ENCODE measurements at places on chromosomes 5 and 9.

GRCh38 chr9:103680581-103680980, 413.5 kb upstream of the SMC2 start:
- no peak for DNase-seq

GRCh38 chr5:923281-923873, 30.7 kb downstream of the TRIP13 start:
- peak; percentile 86 for DNase-seq

DNA sequence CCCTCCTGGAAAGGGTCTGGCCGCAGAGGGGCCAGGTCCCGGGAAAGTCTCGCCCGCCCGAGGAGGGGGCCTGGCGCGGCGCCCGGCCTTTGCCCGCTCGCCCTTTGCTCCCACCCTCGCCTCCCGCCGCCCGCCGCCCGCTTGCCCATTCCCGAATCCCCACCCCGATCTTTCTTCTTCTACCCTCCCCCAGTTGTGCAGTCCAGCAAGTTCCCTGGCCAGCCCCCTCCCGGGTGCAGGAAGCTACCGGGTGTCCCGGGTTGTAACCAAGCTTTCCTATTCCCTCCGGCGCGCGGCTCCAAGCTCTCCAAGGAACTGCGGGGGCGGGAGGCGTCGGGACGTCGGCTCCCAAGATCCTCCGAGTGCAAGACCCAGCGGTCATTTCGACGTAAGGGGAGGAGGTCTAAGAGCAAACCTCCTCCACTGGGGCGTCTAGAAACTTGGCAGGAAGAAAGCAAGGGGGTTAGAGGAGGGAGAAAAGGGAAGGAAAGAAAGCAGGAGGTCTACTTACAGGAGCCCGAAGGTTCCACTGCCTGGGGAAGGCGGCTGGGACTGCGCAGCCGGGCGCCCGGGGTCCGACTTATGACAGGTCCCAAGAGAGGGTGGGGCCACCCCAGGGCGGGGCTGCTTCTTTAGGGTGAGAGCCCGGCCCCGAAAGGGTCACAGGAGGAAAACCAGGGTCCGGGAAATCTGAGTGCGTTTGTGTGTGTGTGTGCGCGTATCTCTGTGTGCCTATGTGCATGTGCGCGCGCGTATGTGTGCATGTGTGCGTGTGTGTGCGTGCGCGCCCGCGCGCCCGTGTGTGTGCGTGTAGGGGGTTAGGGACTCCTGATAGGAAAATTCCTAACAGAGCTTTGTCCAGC, at the start of gene PTGR1:
PTGR1 (minus strand) TSS at position 556 of the 863 bp plus-strand sequence. CDS start 2,225 bp downstream, outside the sequence.
- DNase-seq, result peak; percentile 58

DNA sequence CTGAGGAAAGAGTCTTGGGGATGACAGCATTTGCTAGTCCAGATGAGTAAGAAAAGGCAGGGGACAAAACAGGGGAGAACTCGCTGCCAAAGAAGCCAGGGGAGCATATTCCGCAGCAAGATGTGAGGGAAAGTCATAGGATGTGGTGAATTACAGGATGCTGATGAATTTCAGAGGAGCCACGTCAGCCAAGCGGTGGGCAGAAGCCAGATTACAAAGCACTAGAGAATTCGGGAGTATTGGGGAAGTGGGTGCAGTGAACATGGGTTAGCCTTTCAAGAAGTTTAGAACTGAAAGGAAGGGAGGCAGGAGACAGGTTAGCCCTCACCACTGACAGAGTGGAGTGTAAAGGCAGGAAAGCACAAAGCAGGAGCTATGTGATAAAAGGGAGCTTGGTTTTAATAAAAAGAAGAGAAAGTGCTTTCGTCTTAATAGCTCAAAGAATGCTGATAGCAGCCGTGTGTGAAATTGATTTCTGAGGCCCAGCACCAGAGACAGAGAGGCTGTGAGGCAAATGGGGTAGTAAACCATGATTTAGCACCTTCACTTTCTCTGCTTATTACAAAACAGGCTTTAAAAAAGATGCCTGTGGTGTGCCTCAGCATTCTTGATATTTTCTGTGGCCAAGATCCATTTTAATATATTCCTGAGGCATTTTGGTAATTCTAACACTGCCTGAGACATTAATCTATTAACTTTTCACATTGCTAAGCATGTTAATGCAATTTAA, 16.9 kb downstream of the ADAMTSL1 start:
- DNase-seq, result no peak

DNA sequence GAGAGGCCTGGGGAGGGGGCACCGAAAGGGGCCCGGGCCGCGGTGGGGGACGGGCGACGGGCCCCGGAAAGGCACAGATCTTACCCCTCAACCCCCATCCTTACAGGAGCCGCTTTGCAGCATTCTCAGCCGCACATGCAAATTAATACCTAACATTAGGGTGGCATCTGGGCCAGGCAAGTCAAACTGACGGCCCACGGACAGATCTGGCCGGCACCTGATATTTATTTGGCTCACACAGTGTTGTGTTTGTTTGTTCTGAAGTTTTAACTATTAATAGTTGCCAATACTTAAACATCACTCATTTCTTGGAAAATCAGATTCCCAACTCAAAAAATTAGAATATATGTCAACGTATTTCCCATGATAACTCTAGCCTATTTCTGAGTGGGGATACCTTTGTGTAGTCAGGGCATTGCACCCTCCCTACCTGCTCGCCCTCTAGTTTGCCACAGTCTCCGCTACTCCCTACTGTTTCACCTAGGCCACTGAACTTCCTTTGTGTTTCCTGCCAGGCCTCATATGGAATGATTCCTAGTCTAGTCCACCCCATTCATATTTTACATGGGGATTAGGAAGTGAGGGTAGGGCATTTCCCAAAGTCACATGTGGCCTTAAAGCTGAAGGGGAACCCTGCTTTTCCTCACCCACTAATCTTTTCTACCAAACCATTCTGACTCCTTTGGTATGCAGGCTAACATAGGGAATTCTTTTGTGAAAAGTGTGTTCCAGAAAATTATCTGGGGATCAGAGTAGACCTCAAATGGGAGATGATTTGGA, 71.9 kb upstream of the LARP1 start:
- no peak for DNase-seq

GRCh38 chr9:111812337-111812736, 17.6 kb upstream of the SHOC1 start:
- DNase-seq, result no peak

DNA sequence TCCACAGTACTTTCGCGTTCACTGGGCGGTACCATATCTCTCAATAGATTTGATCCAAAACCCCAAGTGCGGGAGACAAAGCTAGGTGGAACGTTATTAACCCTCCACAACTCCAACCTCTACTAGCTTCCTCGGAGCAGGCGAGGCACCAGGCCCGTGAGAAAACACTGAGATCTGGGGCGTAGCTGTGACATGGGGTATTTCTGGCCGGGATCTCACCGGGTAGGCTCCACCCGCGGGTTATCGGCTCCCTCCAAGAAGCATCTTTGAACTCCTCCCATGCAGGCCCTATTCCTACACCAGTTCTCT, 350 bp upstream of the SLC25A46 start:
- peak; percentile 13 for DNase-seq

GRCh38 chr5:5658889-5659465, 236.5 kb downstream of the ICE1 start:
- DNase-seq, result no peak

DNA sequence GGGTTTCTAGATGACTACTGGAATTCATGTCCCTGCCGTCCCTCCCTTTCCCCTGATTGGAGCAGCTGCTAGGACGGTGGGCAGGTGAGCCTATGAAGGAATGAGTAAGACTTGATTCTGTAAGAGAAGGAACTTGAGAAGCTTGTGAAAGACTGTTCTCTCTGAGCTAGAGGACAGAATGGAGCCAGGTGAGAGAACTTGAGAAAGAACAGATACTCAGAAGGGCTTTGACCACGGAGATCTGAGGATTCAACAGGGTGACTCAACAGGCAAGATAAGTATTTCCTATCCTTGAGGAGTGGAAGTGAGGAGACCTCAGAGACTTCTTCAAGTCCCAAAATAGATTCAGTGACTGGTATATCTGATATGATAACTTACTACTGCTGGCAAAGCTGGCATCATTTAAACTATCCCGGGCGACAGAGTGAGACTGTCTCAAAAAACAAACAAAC, 41.9 kb downstream of the HSDL2 start:
- DNase-seq, result no peak

GRCh38 chr9:131068076-131068816, 28.1 kb upstream of the AIF1L start:
- no peak for DNase-seq

GRCh38 chr5:23684103-23684502, 176.7 kb downstream of the PRDM9 start:
- no peak for DNase-seq

DNA sequence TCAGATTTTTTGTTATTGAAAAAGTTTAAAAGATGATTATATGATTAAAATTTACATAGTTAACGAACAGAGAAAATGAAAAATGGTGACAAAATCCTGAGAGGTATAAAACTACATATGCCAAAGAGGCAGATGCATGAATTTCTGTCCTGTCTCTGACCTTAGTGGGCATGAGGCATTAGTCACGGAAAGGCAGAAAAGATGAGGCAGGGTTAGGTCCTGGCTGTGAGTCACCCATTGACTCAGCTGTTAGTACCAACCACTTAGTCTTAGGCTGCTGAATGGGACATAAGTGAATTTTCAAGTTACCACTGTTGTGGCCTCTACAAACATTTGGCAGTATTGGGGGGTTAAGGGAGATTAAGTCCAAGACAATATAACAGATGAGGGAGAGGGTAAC, 33.1 kb downstream of the RASA1 start:
- DNase-seq, result no peak

GRCh38 chr9:115777610-115778009, 376.0 kb upstream of the PAPPA start:
- no peak for DNase-seq

GRCh38 chr9:35906923-35907699, 1.1 kb downstream of the HRCT1 start:
- no peak for DNase-seq

DNA sequence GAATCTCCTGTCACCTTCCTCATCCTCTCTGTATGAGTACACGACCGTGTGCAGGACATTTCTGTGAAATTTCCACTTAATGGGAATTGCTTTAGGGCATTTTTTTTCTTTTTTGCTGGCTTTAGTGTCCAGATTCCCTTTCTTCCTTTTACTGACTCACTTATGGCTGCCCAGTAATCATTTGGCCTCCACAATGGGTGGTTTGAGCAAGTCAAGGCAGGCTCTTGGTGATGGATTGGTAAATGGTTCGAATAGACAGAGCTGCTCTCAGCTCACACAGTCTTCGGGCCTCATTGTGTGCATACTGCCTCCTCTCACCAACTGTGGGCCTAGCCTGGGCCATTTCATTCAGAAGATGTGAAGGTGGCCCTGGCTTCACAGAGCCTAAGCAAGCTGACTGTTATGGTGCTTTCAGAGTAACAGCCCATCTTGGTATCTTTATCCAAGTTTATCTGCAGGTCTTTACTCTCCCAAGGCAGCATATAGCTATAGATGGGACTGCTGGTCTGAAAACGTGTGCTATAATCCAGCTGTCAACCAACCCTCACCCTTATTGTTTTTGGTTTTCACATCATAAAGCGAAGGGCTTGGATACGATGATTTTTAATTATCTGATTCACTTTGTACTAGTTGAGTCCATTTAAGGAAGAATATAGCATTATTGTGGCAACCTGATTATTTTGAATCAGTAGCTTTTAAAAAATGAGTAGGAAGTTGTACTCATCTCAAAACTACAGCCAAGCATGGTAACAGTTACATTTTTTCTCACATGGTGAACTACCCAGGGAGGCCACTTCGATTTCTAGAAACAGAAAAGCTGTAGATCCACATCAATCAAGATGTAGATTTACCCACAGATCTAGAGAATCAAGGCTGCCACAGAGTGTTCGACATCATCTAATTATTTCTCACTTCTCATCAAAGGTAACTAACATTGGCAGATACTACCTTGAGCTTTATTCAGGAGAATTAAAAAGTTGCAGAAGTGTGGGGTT, 50.4 kb upstream of the CKMT2 start:
- no peak for DNase-seq

- no peak for DNase-seq
Measured at GRCh38 chr5:16862777-16863176, 73.3 kb downstream of the MYO10 start.

- DNase-seq, result no peak
Measured at GRCh38 chr9:71326360-71326759, 204.9 kb upstream of the TRPM3 start.

GRCh38 chr5:111998871-111999270, 241.9 kb upstream of the NREP start:
- no peak for DNase-seq

DNA sequence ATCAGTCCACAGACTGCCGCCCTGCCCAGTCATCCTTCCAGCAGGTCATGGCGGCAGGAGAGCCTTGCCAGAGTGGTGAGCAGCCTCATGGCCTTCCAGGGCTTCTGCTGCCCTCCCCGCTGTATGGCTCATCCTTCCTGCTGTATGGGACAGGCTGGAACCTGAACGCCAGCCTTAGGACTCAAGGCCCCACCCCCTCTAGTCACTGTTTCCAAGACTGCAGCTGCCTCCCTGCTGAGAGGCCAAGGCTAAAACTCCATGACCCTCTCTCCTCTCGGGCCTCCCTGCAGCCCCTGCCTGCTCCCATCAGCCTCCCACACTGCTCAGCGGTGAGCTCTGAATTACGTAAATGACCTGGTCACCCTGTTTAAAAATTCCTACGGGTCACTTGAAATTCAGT, 227.5 kb downstream of the AGTPBP1 start:
- no peak for DNase-seq

- no peak for DNase-seq
Measured at GRCh38 chr9:91746357-91746756, 203.7 kb downstream of the ROR2 start.

DNA sequence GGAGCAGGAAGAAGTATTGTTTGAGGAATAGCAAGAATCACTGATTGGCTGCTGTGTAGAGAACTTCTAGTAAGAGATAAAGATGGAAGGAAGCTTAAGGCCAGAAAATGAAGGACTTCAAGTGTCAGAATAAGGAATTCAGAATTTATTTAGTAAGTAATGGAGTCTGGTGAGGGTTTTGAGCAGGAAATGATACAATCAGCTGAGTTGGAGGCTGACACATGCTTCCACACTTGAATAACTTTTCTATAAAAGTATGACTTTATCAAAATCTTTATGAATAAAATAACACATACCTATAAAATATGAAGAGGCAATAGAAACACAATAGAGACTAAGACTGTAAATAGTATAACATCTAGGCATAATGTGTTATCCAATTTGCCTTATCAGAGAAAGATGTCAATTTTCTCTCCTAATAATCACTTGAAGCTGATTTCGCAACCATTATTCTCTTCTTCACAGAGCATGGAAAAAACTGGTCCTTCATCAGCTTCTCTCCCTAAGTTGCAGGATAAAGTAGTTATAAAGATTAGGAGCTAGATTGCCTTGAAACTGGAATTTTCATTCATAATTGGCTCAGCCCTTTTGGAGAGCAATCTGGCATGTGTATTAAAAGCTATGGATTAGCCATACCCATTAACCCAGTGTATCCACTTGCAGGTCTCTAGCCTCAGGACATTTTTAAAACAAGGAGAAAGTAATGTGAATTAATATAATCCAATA, 143.4 kb downstream of the ZNF608 start:
- DNase-seq, result peak; percentile 22
